ENCODE measurements at places on chromosomes 6 and 20. TPM values are rescaled to one million over a fixed set of nuclear protein-coding genes. Genes with fewer than 3 reads are reported as not detected.

DNA sequence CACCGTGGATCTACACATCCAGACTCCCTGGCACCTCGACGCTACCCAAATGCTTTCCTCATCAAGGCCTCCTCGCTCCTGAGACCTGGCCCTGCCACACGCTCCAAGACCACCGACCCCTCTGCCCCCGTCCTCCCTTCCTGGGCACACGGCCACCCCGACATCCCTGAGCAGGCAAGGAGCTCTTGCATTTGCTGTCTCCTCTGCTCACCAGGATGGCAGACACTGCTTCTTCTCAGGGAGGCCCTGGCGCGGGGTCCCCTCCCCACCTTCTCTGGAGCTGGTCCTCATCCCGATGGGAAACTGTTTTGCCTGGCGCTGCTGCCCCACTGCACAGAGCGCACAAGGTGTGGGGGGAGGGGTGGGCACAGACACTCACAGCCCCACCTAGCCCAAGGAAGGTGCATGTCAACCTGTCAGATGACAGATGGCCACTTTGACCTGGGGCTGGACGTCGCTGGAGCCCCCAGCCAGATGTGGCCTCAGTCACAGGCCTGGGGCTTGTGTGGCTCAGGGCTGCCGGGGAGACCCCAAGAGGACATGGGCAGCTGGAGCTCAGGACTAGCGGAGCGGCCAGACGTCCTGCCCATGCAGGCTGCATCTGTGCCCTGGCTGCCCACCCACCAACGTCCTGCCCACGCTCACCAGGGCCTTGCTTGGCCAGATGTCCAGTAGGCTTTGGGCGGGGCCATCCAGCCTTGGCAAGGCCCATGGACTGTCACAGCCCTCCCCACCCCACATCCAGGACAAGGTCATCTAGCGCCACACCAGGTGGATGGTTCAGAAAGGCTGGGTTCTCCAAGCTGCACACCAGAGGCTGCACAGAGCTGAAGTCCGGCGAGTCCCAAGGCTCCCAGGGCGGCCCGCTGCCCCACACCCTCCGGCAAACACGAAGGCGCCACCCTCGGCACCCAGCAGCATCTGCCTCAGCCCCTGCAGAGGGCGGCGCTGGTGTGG is 6.2 kb upstream of the KCNQ2 start:
- no peak for DNase-seq
- H3K36me3 ChIP-seq = no peaks in the 10 kb centered on the region
- peaks cover 4% of the 10 kb centered on the region for H3K4me1 ChIP-seq
- H3K27me3 ChIP-seq = peaks cover 73% of the 10 kb centered on the region
- no peak overlapping the region for H3K4me3 ChIP-seq

DNA sequence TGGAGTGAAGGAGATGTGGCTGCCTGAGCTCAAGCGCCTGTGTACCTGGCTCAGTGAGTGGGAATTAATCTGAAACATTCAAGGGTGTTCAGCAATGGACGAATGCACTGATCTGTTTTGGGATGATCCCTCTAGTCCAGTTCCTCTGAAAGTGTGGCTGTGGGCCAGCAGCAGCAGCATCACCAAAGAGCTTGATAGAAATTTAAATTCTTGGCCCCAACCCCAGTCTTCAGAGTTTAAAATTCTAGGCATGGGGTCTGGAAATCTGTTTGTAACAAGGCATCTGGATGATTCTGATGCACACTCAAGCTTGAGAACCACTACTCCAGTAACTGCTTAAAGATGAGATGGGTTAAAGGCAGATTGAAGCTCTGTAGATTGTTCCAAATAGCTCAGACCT is 59.2 kb downstream of the STMND1 start:
- peaks cover 32% of the 10 kb centered on the region for H3K27me3 ChIP-seq
- no peak overlapping the region for H3K4me3 ChIP-seq
- no peaks in the 10 kb centered on the region for H3K36me3 ChIP-seq
- H3K27ac ChIP-seq = no peak overlapping the region
- DNase-seq = no peak

The OTOR gene
- total RNA-seq = not detected

The PI16 gene
- total RNA-seq = 0.39 TPM

The PRDM1 gene
- 13.4 TPM for total RNA-seq

GRCh38 chr20:58742668-58743566 is 50.3 kb downstream of the NPEPL1 start:
- H3K4me1 ChIP-seq = no peaks in the 10 kb centered on the region
- H3K27ac ChIP-seq = no peak overlapping the region
- no peak overlapping the region for H3K4me3 ChIP-seq
- H3K27me3 ChIP-seq = peaks cover 47% of the 10 kb centered on the region
- H3K36me3 ChIP-seq = no peaks in the 10 kb centered on the region

DNA sequence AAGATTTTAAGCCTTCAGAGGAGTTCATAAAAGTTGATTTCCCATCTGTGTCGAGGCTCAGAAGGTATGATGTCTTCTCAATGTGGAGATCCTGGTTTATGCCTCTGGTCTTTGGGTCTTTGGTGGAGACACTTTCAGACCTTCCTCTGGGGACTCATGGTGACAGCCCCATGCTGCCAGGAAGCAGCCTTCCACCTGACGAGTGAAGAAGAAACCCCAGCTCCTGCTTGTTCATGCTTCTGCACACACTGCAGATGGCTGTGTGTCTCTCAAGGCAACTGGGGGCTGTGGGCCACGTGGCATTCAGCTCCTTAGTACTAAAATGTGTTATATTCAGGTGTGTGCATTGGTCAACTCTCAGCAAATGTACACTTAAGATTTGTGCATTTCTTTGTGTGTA is 4.9 kb upstream of the SCP2D1 start:
- no peak overlapping the region for H3K27ac ChIP-seq
- peaks cover 14% of the 10 kb centered on the region for H3K4me1 ChIP-seq
- no peak overlapping the region for H3K4me3 ChIP-seq
- H3K36me3 ChIP-seq = no peaks in the 10 kb centered on the region
